IMR-90 (cell line): ENCODE measurements at places on chromosomes 5 and 9. TPM values are rescaled to one million over a fixed set of nuclear protein-coding genes. Genes with fewer than 3 reads are reported as not detected.

DNA sequence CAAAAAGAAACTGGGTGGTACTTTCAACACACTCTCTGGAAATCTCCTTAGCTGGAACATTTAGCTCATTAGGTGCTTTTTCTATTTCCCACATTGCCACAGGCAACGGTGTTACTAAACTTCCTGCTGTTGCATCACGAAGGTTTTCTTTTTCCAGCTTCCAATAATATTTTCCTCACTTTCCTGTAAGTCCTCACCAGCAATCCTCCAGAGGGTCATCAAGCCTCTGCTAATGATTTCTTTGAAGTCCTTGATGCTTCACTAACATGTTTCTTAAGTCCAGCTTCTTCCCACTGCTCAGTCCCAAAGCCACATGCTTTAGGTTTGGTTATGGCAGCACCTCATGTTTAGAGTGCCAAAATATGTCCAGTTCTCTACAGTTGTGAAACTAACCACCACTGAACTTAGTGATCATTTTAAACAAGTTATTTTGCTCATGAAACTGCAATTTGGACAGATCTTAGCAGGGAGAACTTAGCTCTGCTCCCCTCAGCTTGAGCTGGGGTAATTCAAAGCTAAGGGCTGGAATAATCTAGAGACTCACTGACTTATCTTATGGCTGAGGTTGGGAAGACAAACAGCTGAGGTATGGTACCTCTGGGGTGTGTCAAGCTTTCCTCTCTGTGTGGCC, 39.9 kb upstream of the RETREG1 start:
- no peak for DNase-seq

GRCh38 chr5:111271885-111272284, 47.7 kb downstream of the CAMK4 start:
- DNase-seq = no peak

DNA sequence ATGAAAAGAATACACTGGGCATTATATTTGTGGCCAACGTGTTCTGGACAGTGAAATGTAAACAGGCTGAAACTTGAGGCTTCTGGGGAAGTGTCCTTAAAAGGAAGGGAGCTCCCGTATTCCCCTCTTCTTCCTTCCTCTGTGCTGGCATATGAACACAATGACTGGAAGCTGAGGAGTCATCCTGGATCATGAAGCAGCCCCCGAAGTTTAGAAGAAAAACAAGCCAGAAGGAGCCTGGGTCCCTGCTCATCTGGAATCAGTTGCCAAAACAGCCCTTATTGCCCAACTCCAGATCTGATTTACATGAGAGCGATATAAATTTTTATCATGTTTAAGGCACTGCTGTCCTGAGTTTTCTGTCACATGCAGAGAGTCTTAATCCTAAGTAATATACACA, 65.4 kb upstream of the SLC1A1 start:
- no peak for DNase-seq

GRCh38 chr5:159304961-159305595, 25.2 kb downstream of the IL12B start:
- DNase-seq = peak; percentile 33

DNA sequence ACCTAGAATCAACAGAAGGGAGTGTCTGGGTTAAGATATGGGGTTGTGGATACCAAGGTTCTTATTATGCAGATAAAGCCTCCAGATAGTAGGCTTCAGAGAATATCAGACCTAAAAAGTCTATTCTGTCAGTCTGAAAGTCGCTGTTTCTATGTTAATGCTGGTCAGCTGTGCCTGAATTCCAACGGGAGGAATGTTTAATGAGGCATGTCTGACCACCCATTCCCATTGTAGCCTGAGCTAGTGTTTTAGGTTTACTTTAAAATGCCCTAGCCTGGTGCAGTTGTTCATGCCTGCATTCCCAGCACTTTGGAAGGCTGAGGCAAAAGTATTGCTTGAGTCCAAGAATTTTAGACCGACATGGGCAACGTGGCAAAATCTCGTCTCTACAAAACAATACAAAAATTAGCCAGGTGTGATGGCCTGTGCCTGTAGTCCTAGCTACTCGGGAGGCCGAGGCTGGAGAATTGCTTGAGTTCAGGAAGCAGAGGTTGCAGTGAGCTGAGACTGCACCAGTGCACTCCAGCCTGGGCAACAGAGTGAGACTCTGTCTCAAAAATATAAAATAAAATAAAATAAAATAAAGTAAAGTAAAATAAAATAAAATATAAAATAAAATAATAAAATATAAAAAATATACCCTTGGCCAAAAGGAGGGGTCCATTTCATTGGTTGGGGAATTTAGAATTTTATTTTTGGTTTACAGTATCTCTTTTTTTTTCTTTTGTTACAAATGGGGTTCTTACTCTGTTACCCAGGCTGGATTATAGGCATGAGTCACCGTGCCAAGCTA, 7.8 kb upstream of the SOX30 start:
- no peak for DNase-seq

GRCh38 chr9:97374811-97375210, 37.1 kb upstream of the TDRD7 start:
- no peak for DNase-seq

- DNase-seq = no peak
These were observed 125.9 kb downstream of the PHF2 start for GRCh38 chr9:93702261-93702660.

DNA sequence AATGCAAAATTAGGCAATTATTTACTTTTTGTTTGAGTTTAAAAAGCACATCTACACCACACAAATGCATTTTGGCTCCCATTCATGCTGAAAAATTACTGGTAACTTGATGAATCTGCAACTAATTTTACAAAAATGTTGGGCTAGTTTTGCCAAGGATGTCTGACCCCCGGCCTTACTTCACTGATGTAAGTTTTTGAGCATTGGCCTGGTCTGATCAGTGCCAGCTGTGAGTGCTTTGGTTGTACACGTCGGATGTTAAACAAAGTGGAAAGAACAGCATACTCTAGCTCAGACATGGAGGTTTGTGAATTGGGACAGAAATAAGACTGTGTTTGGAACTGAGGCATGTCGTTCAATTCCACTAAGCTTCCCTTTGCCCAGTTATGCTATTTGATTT, 1044.2 kb downstream of the TLE4 start:
- DNase-seq = peak; percentile 65

DNA sequence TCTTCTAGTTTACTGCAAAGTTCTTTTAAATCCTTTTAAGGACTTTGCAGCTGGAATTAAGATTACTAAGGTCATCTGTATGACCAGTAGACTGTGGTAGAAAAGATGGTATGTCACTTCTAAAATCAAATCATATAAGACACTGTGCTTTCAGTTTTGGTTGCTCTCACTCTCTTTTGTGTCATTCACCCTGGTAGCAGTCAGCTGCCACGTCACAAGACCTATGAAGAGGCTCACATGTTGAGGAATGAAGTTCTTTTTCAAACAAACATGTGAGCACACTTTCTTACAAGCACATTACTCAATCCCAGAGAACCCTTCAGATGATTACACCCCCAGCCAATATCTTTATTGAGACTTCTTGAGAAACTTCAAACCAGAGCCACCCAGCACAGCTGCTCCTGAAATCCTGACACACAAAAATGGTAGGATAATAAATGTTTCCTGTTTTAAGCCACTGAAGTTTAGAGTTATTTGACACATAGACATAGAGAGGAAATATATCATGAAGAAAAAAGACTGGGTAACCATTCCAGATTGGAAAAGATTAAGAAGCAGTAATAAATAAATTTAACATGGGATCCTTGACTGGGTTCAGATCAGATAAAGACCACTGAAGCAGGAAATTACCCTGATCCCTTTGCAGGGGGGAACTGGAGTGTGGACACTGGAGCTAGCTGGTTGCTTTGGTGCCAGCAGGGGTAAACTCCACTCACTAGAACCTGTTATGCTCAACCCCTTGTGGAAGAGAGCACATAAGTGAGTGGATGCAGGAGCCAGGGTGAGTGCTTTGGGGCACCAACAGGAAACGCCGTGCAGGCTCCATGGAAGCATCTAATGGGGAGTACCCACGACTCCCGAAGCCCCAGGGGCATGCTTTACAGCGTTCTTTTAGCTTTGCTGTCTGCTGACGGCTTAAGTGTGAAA, 64.1 kb downstream of the SLCO4C1 start:
- DNase-seq = no peak

GRCh38 chr9:75909776-75910175, 19.3 kb downstream of the PCSK5 start:
- no peak for DNase-seq

DNA sequence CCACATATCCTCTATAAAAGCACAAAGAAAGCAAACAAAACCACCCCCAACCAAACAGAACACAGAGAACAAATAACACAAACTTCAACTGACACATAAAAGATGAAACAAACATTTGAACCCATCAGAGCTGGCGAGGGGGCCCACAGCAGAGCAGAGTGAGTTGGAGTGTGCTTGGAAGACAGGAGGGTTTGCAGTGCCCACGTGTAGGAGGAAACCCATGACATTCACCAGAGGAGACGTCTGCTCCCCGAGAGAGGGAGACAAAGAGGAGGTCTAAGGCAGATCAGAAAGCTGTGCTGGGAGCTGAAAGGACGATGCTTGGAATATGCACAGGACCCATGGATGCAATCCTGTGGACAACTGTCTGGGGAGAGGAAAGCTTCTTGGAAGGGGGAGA, 27.0 kb downstream of the MRPL36 start:
- DNase-seq = peak; percentile 66

DNA sequence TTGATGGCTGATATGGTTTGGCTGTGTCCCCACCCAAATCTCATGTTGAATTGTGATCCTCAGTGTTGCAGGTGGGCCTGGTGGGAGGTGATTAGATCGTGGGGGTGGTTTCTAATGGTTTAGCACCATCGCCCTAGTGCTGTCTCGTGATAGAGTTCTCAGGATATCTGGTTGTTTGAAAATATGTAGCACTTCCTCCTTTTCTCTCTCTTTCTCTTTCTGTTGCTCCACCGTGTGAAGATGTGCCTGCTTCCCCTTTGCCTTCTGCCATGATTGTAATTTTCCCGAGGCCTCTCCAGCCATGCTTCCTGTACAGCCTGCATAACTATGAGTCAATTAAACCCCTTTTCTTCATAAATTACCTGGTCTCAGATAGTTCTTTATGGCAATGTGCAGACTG, 111.6 kb downstream of the SREK1 start:
- no peak for DNase-seq

- no peak for DNase-seq
These were observed 135.9 kb upstream of the FBN2 start for GRCh38 chr5:128673970-128674369.

- DNase-seq = peak; percentile 24
These were observed 20.1 kb upstream of the NSMF start for GRCh38 chr9:137478962-137479861.

- peak; percentile 36 for DNase-seq
These were observed 1.7 kb downstream of the INPP5E start for GRCh38 chr9:136437839-136438547.

DNA sequence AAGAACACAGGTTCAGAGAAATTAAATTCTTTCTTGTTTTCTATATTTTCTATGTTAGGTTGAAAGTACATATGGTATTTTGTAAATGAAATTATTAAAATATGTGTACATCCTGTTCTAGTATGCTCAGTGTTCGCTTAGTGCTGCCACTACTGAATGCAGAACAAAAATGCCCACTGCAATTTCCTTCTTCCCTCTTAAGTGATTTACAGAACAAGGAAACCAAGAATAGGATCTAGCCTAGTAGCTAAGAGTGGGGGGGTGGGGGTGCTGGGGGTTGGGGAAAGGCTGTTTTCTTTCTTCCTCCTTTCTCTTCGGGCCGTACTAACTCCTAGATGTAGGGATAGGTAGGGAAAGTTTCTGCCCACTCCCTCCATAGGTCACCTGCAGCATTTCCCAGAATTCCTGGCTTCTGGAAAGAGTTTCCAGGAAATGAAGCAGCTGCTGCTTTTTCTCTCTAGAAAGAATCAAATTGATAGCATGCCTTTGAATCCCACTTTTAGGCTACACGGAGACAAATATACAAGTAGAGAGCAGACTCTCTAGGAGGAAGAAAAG, 15.7 kb downstream of the SPATA9 start:
- DNase-seq = no peak

DNA sequence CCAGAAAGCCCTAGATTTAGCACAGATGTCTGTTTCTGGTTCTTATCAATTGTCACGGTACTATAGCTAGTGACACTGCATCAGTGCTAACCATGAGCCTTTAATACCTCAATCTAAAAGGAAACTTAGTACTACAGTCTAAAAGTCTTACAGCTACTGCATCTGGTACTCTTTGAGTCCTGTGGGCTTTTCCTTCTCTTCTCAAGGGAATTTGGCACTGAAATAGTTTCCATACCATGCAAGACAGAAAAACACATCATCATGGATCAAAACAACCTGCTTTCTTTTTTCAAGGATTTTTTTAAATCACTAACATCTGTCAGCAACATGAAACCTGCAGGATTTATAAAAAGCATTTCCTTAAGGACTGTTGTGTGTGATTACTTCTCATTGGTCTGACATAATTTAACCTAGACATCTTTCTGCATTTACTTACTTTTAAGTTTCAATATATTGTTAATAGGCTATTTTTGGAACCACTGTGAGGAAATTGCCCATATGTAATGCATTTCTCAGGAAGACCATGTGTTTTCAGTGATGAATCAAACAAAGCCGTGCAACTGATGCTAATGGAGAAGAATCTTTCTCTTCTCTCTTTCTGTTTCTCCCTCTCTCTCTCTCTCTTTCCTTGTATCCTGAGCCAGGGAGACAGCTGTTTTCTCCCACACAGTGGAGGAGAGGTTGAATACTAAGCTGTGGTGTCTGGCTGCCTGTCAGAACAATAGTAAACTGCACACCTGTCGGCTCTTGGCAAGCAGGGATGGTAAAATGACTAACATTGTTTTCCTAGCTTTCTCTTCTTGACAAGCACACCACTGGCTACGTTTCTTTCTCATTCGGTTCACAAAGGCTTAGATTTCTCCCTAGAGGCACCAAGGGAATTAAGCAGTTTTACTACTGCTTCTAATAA, 273.4 kb downstream of the CSNK1G3 start:
- peak; percentile 64 for DNase-seq

- no peak for DNase-seq
These were observed 155.1 kb downstream of the CCDC192 start for GRCh38 chr5:127858116-127858784.

DNA sequence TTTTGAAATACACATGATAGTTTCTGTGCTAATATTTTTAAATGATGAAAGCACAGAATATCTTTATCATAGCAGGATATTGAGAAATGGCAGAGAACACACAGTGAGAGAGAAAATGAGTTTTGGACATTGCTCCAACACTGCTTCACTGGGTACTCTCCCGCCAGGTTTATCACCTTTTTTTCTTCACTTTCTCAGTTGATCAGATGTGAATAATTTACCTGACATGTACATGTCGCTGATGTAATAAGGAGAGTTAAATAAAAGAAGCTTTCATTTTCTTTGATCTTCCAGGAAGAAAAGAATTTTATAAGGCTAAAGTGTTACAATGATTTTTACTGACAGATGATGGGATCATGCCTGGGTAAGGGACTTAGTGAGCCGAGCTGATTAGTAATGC, 134.5 kb downstream of the ALDH1A1 start:
- no peak for DNase-seq

GRCh38 chr9:131720330-131720729, 19.5 kb downstream of the RAPGEF1 start:
- no peak for DNase-seq

The ADAMTS13 gene
- total RNA-seq = under 0.01 and 0.18 TPM in 2 replicates

The ATP6V0E1 gene
- total RNA-seq = 277 and 299 TPM in 2 replicates

The KIF4B gene
- total RNA-seq = under 0.01 TPM in 2 replicates

The TRPM3 gene
- total RNA-seq = not detected in 2 replicates

The TXNDC8 gene
- total RNA-seq = not detected in 2 replicates

The ACTBL2 gene
- total RNA-seq = 1.6 and 1.7 TPM in 2 replicates

The ANKRD31 gene
- under 0.01 TPM in 2 replicates for total RNA-seq

The CCDC152 gene
- 0.90 and 1.9 TPM in 2 replicates for total RNA-seq

The PRSS3 gene
- total RNA-seq = 16.4 and 26.9 TPM in 2 replicates
